AG04449 (cell line): ENCODE measurements at places on chromosomes 16 and 17.

DNA sequence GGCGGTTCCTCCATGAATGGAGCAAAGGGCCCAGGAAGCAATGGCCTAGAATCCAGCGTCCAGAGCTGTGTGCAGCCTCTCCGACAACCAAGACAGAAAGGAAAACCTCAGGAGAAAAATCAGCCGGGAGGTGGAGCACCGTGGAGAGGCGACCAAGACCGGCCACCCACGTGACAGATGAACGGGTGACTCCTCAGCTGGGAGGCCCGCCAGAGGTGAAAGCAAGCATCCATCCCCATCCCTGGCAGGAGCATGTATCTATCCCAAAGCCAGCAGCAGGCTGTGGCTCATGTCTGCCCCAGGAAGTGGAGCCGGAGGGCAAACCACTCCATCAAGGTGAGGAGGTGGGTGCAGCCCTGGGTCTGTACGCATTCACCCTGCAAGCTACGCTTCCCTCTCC, 52.1 kb downstream of the FOXL1 start:
- no peak for DNase-seq

DNA sequence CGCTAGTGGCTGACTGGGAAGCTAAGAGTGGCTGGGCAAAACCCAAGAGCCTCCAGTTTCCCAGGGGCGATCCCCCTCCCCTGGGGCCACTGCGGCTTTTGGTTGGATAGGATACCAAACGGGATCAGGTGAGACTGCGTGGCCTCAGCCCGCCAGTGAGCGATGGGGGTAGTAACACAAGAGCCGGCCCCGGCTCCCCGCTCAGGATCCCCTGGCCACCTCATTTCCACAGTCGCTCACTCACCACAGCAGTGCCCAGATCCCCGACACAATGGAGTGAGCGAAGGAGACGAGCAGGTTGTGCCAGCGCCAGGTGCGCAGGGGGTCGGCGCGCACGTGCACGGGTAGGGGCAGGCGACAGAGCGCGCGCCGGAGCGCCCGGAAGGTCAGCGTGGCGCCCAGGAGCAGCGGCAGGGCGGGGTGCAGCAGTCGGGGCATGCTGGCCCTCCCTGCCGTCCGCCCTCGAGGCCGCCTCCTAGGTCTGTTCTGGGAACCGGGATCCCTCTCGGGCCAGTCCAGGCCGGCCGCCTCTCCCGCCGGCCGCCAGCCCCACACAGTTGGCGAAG, 290 bp downstream of the TLCD1 start:
- DNase-seq = no peak

- DNase-seq = no peak
Observed at GRCh38 chr17:75691801-75692626, 24.9 kb downstream of the SAP30BP start.

- no peak for DNase-seq
Observed at GRCh38 chr17:47099451-47099986, 89.6 kb downstream of the CDC27 start.
